ENCODE measurements at places on chromosomes 11 and 22.

DNA sequence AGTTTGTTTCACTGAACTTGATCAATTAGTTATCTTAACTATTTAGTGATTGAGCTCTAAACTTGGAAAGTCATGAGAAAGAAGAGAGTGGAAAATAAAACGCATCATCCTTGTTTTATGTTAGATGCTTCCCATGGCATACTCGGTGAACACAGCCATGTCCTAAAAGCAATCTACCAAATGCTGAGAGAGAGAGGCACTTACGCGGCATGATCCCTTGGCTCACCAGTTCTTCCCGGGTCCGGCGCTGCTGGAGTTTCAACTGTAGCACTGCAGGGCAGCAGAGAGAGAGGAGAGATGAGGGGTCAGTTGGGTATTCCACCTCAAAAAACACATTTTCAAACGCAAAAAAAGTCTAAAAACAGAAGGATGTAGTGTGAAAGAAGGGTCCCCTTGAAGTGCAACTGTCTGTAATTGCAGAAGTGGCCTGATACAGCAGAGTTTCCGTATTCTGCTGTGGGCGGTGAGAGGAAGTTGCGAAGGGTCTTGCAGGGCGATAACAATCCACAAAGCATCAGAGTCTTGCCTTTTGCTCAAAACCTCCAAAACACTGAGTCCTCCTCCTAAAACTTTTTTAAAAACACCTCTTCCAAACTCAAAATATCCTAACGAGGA is 92.7 kb downstream of the SGSM3 start:
- DNase-seq, result no peak

GRCh38 chr11:32115446-32115845 is 24.6 kb downstream of the RCN1 start:
- DNase-seq, result no peak

GRCh38 chr11:34731603-34732002 is 110.7 kb downstream of the EHF start:
- no peak for DNase-seq

GRCh38 chr11:19110295-19110694 is 6.7 kb upstream of the ZDHHC13 start:
- DNase-seq, result no peak

- DNase-seq, result no peak
Observed at GRCh38 chr11:46393231-46393616, 1.6 kb upstream of the CHRM4 start.

- DNase-seq, result no peak
Observed at GRCh38 chr22:20241579-20242392, 26.3 kb downstream of the RTN4R start.

GRCh38 chr11:123559523-123559955 is 94.9 kb downstream of the SCN3B start:
- DNase-seq, result no peak

GRCh38 chr11:40291741-40292140 is 1167.7 kb downstream of the LRRC4C start:
- no peak for DNase-seq

- no peak for DNase-seq
Observed at GRCh38 chr11:65016705-65017104, 2.7 kb downstream of the ARL2 start.

- no peak for DNase-seq
Observed at GRCh38 chr11:79860336-79860735, 419.5 kb upstream of the TENM4 start.

GRCh38 chr11:34457607-34458006 is 18.9 kb downstream of the CAT start:
- no peak for DNase-seq

GRCh38 chr11:107951155-107951554 is 22.9 kb downstream of the RAB39A start:
- no peak for DNase-seq

GRCh38 chr11:63553759-63554158 is 9.4 kb downstream of the PLAAT2 start:
- DNase-seq, result no peak

DNA sequence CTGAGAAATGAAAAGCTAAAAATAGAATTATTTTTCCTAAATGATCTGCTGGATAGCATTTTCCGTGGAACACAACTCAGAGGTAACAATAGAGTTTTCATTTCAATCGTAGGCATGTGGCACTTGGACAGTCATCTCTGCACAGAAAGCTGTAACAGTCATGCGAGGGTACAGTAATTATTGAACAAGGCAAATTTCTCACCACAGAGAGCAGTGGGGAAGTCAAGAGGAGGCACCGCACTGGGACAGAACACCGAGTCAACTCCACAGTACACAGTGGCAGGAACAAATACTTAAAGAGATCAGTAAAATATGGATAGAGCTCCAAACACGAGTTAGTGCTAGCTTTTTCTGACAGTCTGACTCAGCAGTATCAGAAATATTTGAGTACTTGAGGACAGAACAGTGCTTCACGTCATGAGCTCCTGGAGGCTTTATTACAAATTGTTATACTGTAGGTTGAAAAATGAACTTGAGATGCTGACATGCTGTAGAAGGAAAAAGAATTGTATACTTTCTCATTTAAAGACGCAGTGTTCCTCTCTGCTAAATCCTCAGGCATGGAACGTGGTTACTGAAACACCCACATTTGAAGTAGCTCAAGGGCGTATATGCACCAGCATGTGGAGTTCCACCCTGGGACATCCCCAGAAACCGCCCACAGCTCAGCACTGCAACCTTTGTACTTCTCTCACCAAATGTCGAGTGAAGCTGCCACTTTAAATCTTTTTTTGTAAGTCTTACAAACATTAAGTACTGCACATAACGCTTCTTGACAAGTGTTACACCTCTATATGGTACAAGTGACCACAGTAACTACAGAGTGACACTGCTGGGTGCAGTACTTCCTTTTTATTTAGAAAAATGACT is 27.4 kb upstream of the YPEL1 start:
- no peak for DNase-seq

- no peak for DNase-seq
Observed at GRCh38 chr22:27815826-27816530, 14.4 kb upstream of the MN1 start.

DNA sequence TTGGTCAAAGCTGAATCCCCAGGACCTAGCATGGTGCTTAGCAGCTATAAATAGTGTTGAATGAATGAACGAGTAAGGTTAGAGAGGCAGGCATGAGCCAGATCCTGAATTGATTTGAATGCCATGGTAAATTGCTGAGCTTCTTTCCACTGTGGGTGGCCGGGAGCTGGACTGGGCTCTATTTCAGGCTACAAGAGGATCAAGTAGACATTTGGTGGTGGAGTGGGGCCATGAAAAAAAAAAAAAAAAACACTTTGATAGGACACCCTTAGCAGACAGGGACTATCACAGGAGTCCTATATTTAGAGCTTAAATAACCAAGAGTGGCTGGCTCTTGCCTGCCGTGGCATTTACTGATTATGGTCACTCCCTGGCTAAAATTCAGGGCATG is 77.6 kb downstream of the MIAT start:
- DNase-seq, result no peak

DNA sequence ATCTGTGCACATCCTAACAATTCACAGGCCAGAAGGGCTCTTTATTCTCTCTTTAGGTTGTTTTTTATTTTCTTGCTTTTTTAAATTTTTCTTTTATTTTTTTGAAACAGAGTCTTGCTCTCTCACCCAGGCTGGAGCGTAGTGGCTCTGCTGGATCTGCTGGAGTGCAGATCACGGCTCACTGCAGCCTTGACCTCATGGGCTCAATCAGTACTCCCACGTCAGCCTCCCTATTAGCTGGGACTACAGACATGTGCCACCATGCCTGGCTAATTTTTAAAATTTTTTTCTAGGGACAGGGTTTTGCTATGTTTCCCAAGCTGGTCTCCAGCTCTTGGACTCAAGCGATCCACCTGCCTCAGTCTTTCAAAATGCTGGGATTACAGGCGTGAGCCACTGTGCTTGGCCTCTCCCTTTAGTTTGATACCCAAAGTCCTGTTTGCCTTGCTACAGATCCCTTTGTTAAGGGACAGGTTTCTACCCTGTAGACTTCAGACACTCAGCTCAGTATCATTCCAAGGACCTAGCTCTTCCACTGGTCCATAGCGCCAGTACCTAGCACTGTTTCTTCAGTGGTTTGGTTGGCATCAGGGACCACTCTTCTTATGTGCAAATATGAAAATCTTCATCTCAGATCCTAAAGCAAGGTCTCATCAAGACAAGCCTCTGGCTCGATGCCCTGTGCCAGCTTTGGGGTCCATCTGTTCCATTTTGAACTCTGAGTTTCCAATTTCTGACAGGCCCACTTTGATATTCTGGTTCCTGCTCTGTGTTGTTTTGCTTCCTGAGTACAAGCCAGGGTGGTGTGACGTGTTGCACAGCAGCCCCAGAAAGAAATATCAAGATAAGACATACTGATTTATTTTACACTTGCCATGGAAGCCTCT is 211.7 kb downstream of the FAT3 start:
- DNase-seq, result no peak

- no peak for DNase-seq
Observed at GRCh38 chr11:114061048-114061680, 1.7 kb downstream of the ZBTB16 start.

- no peak for DNase-seq
Observed at GRCh38 chr11:86046116-86046515, 22.8 kb downstream of the PICALM start.

- DNase-seq, result no peak
Observed at GRCh38 chr11:14058061-14058460, 95.5 kb downstream of the SPON1 start.

DNA sequence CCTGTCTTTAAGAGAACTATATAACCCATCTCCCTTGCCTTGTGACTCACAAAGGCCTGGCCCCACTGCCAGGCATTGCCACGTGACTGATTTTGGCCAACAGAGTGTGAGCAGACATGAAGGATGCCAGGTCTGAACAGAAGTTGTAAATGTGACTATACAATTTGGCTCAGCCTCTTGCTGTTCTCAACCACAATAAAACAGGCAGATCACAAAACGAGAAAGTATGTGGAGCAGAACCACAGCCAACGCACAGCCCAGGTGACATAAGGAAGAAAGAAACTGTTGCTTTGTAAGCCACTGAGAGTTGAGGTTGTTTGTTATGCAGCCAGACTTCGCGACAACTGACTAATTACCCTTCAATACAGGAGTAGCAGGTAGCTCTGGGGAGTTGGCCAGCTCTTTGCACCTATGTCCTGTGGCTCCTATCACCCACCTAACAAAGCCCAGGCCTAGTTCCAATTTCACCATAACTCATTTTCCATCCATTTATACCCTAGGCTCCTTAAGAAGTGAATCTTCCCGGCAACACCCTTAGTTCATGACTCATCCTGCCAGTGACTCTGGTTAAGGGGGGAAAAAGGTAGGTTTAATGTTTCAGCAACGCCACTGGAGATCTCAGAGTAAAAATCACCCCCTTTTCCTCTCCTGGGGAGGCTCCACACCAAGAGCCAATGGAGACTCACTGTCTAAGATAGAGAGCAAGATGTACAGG is 53.7 kb downstream of the GALNT18 start:
- no peak for DNase-seq

- no peak for DNase-seq
Observed at GRCh38 chr22:38412435-38413084, 42.4 kb downstream of the KCNJ4 start.

DNA sequence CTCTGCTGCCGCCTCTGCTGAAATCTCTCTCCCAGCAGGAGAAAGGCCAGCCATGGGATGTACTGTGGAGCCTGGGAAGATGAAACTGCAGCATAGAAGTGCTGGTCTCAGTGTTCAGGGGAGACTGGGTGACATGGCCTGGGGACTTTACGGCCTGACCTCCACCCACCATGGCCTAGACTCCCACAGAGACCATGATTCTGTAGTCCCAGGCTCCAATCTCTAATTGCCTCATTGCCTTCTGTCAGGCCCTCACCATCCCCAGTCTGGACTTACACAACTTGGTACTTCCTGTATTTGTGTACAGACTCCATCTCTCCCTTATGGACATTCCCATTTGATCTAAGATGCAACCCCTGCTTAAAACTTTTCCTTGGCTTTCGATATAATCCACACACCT is 43.1 kb downstream of the TRAF6 start:
- DNase-seq, result no peak

GRCh38 chr11:121207485-121208115 is 85.0 kb upstream of the SC5D start:
- no peak for DNase-seq

DNA sequence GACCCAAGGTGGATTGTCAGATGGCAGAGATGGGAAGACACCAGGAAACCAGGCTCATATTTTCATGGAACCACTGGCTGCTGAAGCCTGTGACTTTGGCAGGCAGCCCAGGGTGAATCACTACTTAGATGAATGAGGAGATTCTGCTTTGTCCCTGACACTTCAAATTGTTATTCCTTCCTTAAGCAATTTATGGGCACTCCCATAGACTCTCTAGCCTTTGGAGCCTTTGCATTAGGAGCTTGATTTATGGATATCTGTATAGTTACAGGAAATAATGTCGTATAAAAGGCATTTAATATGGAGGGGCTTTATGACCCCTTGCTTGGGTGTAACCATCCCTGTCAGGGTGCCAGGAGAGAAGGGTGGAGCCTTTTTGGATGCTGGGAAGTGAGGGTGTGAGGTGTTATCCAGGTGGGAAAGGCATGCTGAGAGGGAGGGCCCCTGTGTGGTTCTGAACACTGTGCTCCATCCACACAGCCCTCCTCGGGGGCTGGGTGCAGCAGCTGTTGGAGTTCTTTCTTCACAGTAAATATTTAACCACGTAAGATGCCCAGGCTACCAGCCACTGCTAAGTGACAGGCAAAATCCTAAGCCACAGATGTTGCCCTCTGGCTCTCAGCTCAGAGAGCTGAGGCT is 35.3 kb downstream of the IL18 start:
- DNase-seq, result peak; percentile 33

DNA sequence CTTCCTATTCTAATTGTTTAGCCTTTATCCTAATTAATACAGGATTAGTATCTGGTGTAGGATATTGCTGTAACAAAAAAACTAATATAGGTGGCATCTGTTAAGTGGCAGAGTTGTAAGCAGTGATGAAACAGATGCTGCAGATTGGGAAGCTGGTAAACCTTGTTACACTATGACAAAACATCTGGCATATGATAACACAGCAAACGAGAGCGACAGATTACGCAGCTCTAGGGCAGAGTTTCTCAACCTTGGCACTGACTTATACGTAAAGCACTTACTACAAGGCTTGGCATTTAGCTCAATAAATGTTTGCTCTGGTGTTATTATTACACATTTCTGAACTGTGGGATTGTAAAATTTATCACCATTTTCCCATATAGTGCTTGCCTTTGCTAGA is 137.0 kb downstream of the ATG16L2 start:
- DNase-seq, result no peak

DNA sequence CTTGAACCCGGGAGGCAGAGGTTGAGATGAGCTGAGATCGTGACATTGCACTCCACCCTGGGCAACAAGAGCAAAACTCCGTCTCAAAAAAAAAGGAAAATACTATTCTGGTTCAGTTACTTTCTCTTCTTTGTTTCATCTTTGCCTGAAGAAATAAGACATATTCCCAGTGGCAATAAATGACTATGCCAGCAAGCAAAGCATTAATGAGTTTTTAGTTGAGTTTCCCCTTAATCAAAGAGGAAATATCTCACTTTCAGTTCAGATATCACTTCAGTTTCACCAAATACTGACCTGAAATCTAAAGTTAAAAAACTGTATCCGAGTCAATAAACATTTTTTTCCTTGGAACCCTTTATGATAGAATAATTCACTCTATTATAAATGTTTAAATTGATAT is 10.4 kb downstream of the PISD start:
- DNase-seq, result no peak

Data from smooth muscle cell of the brain vasculature (primary cell).